Tongue (tissue), 3 donors: ENCODE measurements at places on chromosomes 5 and 9.

GRCh38 chr5:125798307-125798706, 624.9 kb upstream of the GRAMD2B start:
- peak; percentile 76 for DNase-seq

DNA sequence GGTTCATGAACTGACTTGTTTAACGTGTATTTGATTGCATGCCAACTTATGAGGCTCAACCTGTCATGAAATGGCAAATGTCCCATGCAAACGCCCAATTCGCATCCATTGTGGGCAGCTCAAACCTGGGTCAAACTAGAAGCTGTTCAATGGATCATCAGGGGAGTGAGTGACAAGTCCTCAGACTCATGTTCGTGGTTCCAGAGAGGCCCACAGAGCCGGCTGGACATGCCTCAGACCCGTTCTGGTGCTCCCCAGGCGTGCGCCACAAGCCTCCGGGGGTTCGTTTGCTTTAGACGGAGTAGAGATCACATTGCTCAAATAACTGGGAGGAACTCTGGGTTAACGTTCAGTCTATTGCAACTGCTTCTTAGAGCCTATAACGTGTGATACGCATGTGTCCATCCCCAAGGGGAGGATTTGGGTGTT, 15.0 kb downstream of the GFI1B start:
- no peak for DNase-seq

- DNase-seq: peak; percentile 78
Observed at GRCh38 chr5:121949885-121950284, 11.9 kb upstream of the SRFBP1 start.

DNA sequence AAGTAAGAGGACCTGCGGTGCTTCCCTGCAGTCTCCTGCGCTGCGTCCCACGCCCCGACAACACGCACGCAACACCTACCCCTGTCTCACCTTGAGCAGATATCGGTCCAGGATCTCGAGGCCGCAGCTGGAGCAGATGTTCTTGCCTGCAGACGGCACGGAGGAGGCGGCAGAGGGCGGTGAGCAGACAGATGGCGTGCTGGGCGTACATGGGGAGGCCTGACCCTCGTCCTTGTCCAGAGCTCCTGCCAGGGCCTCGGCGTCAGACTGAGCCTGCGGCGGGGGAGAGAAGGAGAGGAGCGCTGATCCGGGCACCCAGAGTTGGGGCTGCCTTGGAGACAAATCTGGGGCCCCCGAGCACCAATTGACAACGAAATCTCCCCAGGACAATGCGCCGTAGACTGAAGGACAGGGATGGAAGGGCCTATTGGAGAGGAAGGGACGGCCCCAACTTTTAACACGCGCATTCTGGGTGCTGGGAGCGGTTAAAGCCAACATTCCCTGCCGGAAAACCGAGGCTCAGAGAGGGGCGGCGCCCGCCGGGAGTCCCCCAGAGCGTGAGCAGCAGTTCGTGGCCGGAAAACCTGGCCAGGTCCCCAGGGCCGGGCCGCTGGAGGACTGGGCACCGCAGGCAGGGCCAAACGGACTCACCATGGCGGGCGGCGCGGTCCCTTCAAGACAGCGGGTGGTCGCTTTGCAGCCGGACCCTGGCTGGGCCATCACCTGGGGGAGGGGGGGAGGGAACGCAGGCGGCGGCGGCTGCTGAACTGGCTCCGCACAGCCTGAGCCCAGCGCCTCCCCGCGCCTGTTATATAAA, 1.8 kb downstream of the LHX6 start:
- DNase-seq: no peak

DNA sequence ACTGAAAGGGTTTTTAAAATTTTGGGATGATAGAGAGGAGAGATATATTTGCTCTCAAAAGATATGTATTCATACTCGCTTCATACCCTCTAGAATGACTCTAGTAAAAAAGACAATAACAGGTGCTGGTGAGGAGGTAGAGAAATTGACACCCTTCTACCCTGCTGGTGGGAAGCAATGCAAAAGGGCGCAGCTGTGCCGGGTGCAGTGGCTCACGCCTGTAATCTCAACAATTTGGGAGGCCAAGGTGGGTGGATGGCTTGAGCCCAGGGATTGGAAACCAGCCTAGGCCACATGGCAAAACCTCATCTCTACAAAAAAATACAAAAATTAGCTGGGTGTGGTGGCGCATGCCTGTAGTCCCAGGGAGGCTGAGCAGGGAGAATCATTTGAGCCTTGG, 33.9 kb upstream of the NXNL2 start:
- no peak for DNase-seq

- no peak for DNase-seq
Observed at GRCh38 chr9:34579808-34580163, 9.7 kb downstream of the CNTFR start.

- no peak for DNase-seq
Observed at GRCh38 chr9:119332522-119332921, 36.7 kb downstream of the BRINP1 start.

DNA sequence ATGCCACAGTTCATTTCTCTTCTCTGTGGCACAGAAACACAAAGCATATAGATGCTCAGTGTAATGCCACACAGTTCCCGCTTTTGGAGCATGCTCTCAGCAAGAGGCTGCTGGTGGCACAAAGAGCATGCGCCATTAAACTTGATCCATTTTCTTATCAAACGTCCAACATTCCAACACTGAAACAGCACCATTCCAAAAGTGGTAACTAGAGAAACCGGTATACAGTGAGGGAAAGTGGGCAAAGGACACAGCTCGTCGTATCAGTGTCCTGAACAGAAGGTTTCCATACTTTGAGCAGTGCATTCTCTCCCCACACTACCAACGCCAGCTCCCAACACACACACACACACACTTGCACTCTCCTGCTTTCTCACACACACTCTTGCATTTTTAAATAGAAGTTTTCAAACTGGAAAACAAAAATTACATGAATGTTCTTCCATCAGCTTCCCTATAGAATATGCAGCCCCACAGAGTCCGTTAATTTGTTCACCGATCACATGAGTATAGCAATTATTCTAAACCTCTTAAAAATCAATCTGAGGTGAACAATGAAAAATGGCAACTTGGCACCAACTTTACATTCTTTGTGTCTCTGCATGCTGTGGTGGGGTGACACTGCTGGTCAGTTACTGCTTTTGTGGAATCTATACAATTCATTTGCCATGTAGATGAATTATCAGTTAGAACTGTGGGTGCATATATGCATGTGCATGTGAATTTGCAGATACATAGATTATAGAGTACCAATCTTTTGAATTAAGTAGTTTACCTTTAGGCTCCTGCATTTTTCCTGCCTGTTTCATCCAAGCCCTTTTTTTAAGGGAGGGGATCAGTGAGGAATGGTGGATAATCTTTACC, 5.7 kb downstream of the NFIB start:
- DNase-seq: peak; percentile 78

DNA sequence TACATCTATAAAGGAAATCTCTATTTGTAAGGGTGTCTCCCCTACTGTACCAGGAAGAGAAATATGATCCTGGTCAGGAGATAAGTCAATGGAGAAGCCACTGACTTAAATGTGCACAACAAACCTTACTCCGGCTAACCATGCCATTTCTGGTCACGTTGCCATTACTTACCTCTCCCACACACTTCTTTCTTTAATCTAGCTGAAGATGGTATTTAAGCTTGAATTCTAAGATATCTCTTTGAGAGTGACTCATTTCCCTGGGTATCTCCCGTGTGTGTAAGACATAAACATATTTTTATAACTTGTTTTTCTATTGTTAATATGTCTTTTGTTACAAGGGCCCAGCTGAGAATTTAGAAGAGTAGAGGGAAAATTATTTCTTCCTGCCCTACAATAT, 296.6 kb downstream of the SEMA5A start:
- DNase-seq: no peak

DNA sequence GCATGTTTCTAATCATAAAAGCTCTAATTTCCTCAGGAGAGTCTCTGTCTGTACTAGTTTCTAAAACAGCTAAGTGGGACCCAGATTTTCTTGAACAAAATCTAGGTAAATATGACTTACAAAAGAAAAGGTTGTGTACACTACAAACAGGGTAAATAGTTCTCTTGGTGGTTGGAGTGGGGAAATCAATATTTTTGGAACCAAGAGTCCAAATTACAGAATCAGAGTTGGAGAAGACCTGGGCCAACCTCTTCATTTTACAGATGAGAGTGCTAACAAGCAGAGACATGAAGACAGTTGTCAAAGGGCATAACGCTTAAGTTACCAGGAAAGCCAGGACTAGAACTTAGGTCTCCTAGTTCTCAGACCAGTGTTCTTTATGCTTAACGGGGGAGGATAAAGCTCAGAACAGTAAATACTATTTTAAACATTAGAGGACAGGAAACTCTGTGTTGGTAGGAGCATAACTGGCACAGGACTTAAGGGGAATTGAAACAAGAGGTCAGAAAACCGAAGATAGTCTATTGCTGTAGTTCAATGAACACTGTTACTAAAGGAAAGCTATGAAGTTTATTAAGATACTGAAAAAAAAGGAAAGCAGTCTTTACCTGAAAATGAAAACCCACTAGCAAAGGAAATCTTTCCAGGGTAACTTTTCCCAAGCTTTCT, 9.3 kb upstream of the GOLGA1 start:
- DNase-seq: no peak

GRCh38 chr5:19568004-19568403, 420.0 kb downstream of the CDH18 start:
- no peak for DNase-seq

GRCh38 chr5:98768160-98768959, 5.1 kb upstream of the RGMB start:
- DNase-seq: peak; percentile 91

DNA sequence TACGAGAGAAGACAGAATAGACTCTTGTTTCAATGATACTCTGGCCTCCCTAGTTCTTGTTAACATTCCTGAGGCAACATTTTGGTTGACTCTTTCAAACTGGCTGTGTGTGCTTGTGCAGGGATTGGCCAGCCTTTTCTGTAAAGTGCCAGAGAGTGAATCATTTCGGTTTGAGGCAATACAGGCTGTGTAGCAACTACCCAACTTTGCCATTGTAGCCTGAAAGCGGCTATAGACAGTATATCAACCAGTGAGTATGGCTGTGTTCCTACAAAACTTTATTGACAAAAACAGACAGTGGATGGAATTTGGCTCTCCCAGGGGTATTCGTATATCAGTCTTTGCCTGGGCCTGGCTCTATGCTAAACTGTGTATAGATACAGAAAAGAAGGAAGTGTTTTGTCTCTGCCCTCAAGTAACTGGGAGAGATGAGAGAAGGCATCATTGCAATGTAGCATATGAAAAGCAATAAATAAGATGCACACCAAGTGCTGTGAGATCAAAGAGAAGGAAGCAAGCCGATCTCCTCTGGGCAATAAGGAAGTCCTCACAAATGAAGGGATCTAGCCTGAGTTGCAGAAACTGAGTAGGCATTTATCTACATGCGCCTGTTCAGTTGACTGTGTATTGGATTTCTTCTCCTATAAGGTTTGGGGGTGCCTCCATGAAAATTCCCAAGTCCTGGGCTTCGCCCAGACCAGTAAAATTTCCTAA, 568.0 kb upstream of the KLF4 start:
- DNase-seq: no peak

- no peak for DNase-seq
Observed at GRCh38 chr5:89301321-89302025, 418.5 kb upstream of the MEF2C start.

DNA sequence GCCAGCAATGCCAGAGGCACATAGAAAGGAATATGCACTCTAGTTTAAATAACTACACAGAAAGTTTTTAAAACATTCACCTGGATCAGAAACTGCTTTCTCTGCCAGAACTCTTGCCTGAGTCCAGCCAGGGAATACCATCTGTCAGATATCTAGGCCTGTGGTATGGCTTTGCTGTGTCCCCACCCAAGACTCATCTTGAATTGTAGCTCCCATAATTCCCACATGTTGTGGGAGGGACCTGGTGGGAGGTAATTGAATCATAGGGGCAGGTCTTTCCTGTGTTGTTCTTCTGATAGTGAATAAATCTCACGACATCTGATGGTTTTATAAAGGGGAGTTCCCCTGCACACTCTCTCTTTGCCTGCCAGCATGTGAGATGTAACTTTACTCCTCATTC, 41.5 kb upstream of the KCNV2 start:
- DNase-seq: no peak

- no peak for DNase-seq
Observed at GRCh38 chr9:70444904-70445303, 30.4 kb upstream of the KLF9 start.

DNA sequence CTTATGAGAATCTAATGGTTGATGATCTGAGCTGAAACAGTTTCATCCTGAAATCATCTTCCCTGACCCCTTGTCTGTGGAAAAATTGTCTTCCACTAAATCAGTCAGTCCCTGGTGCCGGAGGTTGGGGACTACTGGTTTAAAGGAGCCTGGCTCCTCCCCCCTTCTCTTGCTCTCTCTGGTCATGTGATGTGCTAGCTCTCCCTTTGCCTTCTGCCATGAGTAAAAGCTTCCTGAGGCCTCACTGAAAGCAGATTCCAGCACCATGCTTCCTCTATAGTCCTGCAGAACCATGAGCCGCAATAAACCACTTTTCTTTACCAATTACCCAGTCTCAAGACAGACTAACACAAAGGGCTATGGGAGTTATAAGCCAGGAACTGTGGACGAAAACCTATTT, 54.7 kb downstream of the RASA1 start:
- DNase-seq: no peak

DNA sequence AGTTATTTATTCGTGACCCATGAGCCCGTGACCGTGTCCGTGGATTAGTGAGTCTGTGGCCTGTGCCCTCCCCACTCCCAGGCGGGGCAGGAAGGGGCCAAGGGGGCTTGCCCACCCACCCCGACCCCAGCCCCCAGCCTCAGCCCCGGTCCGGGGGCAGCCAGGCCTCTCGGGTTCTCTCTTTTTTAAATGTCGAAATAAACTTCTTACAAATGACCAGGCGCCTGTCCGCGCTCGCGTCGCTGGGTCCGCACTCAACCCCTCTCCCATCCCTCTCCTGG, 7.6 kb downstream of the BARHL1 start:
- DNase-seq: no peak

GRCh38 chr5:171157775-171158174, 151.3 kb upstream of the TLX3 start:
- DNase-seq: no peak

DNA sequence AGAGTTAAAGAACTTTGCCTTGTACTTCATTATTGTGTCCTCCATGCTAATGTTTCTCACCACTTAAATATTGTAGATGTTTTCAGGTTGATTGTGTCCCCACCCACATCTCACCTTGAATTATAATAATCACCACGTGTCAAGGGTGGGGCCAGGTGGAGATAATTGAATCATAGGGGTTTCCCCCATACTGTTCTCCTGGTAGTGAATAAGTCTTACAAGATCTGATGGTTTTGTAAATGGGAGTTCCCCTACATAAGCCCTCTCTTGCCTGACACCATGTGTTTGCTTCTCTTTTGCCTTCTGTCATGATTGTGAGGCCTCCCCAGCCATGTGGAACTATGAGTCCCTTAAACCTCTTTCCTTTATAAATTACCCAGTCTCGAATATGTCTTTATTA, 248.3 kb downstream of the FBXL7 start:
- DNase-seq: no peak

- no peak for DNase-seq
Observed at GRCh38 chr9:124303762-124304161, 46.0 kb downstream of the NEK6 start.
